ENCODE measurements at places on chromosomes 4 and X.

DNA sequence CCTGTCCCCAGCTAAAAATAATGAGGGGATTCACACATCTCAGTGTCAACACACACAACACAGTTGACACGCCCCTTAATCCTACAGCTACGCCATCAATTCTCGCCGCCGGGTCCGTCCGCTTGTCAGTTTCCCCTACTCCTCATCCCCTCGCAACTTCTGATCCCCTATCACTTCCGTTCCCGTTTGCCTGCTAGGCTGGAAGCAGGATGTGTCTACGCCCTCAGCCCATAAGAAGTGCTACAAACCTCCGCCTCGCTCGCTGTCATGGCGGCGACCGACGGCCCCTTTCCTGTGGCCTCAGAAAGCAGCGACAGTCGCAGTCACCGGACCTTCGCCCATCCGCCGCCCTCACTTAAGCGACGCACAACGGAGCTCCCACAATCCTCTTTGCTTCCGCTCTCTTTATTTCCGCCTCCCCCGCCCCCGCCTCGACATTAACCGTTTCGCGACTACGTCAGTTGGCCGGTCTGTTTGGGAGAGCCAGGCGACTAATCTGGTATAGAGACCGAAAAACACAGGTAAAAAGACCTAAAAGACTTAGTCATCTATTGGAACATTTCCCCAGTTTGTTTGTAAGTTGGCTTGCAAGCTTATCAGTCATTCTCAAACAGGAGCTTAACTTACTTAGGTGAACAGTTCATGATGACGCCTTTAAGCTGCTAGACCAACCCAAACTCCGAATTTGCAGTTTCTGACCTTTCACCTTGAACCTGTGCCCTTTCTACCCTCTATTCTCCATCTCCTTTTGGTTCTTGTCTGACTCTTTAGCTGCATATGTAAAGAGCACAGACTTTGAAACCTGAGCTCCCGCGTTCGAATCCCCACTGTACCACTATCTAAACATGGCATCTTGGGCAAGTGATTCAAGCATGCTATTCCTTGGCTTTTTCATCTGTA lies at the start of gene SLC25A53:
Gene SLC25A53 (minus strand): TSS at position 380 of the 900 bp plus-strand sequence. CDS start 51,752 bp downstream, outside the sequence.
- DNase-seq = peak; percentile 67

GRCh38 chr4:154009191-154009590 lies 220.3 kb upstream of the SFRP2 start:
- DNase-seq = no peak

DNA sequence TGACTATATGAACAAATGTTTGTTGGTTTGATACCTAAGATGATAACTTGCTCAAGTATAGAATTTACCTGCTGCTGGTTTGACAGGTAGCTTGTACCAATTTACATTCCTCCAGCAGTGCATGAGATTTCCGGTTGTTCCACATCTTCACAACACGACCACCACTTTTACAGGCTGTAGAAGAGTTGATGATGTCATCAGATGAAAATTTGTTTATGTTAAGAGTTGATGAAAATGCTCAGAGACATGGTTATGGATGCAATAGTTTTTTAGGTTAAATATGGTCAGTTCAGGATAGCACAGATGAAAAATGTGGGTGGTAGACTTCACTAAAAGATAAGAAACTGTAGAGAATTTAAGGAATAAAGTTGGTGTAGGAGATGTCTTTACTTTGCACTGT lies 468.3 kb downstream of the PCDH18 start:
- DNase-seq = no peak

- DNase-seq = no peak
These were observed 12.1 kb downstream of the PJA1 start for GRCh38 chrX:69153060-69153730.

- no peak for DNase-seq
These were observed 1.5 kb upstream of the NBDY start for GRCh38 chrX:56727531-56727930.

DNA sequence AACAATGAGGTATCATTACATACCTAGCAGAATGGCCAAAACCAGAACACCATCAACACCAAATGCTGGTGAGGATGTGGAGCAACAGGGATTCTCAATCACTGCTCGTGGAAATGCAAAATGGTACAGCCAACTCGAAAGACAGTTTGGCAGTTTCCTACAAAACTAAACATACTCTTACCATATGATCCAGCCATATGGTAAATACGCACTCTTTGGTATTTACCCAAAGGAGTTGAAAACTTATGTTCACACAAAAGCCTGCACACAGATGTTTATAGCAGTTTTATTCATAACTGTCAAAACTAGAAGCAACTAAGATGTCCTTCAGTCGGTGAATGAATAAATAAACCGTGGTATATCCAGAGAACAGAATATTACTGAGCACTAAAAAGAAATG lies 7.8 kb downstream of the CASP3 start:
- DNase-seq = no peak

- DNase-seq = no peak
These were observed 421.5 kb upstream of the GNPDA2 start for GRCh38 chr4:45147866-45148265.

DNA sequence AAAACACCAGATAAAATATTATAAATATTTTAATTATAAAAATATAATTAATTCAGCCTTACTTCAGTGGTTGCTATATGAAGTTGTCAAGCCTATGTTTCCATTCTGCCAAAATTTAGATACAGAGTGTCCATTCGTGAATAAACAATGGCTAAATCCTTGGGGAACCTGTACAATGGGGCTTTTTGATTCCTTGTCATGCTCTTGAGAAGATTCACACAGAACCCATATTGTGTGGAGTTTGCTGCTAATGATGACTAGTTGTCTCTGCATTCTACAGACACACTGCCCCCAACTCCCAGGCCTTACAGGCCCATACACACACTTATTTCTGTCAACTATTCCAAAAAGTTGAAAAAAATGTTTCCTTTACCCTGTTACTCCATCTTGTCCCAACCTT lies 33.4 kb upstream of the MAGEC2 start:
- DNase-seq = no peak

- no peak for DNase-seq
These were observed 457.9 kb downstream of the KCNIP4 start for GRCh38 chr4:21490682-21491081.

DNA sequence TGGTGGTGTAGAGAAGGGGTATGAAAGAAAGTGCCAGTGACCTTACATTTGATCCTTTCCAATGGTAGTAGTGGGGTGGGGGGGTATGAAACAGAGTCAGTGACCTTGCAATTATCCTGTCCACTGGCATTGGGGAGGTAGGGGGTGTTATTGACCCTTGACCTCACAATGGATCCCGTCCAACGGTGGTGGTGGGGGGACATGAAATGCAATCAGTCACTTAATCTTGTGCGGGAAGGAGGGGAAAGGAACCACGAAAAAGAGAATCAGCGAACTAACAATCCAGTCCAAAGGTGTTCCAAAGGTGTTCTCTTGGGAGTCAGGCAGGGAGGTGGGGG lies 619 bp upstream of the PDK3 start:
- no peak for DNase-seq

All from activated B cell treated with CpG ODN at 0.5 μM for 24 hours (primary cell).